ENCODE measurements at places on chromosomes 4 and X.

DNA sequence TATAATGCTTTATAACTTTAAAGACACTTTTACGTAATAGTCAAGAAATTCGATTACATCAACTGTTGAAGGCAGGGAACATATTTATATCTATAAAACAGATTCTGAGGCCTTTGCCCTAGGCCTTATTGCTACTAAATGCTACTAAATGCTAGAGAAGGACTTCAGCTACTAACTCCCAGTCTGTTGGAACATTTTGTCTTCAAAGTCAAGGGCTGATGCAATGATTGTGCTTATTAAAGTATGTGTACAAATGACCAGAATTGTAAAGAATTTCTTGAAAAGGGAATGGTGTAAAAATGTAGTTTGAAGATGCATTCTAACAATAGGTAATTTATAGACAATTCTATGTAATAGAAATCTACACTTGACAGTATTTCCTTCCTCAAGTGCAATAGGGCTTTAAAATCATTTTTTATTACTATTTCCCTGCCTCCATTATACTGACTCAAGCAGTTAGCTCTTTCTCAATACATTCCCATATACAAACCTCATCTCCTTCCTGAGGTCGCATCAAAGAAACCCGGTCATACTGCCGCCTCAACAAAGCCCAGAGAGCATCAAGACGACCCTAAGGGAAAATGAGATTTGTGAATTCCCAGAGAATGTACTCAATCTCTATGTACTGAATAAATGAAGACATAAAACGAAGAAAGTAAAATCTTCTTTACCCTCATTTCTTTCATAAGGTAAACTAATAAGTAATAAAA, 95.7 kb downstream of the ANTXR2 start:
- no peak for DNase-seq

DNA sequence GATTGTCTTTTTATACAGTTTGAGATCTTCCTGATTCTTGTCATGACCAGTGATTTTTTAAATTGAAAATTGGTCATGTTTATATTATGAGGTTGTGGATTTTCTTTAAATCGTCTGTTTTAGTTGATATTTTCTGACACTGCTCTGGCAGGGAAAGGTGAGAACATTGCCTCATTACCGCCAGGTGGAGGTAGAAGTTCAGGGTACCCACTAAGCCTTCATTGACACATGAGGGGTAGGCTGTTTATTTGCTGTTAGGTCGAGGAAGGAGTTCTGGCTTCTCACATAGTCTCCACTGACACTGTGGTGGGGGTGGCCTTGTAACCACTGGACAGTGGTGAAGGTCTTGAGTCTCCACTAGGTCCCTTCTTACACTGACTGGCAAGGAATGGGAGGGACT, 117.6 kb upstream of the GPR101 start:
- DNase-seq = no peak

- DNase-seq = no peak
Measured at GRCh38 chrX:42772874-42773273, 5.1 kb downstream of the PPP1R2C start.

GRCh38 chr4:108029016-108029720, 39.5 kb downstream of the HADH start:
- DNase-seq = no peak

- no peak for DNase-seq
Measured at GRCh38 chr4:180808862-180809261, 1434.3 kb upstream of the TENM3 start.

DNA sequence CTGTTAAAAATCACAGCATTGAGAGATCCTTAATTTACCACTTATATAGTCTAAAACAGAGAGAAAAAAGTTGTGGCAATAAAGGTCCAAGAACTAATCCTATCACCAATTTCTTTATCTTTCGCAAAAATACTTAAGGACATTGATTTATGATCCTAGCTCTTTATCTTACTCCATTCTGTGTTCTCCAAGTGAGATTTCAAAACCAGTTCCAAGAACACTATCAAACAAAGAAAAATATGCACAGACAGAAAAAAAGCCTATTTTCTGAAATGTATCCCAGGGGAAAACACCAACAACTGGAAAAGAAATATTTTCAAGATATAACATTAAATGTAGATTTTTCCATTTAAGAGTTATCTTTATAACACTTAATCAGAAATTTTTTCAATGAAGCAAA, 172.8 kb downstream of the APBB2 start:
- no peak for DNase-seq

DNA sequence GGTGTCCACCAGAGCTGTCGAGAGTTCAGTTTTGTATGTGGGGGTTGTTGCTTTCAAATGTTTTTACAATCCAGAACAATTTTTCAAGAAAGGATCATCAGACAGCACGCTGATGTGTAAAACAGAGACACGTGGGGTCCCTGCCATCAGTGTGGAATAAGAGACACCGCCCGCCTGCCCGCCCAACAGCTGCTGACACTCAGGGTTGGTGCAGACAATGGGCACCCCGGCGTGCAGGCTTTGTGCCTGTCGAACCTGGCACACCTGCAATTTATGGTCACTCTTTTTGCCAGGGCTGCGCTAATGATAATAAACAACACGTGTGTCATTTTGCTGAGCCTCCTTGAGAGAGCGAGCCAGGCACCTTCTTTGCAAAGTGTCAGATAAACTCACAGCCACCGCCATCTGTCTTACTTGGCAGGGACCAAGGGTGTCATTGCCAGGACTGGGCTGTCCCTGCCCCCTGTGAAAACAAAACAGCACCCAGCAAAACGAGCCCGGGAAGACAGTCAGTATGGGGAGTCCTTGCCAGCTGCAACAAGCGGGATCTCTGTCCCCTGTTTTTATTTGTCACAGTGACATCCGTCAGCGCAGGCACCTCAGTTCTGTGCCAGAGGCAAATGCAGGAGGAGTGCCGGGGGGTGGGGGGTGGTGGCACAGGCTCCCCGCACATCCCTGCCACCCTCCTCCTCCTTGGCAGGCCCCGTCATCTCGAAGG, 69.1 kb downstream of the PSAPL1 start:
- DNase-seq = no peak

- DNase-seq = no peak
Measured at GRCh38 chr4:105092768-105093167, 53.9 kb upstream of the TET2 start.

DNA sequence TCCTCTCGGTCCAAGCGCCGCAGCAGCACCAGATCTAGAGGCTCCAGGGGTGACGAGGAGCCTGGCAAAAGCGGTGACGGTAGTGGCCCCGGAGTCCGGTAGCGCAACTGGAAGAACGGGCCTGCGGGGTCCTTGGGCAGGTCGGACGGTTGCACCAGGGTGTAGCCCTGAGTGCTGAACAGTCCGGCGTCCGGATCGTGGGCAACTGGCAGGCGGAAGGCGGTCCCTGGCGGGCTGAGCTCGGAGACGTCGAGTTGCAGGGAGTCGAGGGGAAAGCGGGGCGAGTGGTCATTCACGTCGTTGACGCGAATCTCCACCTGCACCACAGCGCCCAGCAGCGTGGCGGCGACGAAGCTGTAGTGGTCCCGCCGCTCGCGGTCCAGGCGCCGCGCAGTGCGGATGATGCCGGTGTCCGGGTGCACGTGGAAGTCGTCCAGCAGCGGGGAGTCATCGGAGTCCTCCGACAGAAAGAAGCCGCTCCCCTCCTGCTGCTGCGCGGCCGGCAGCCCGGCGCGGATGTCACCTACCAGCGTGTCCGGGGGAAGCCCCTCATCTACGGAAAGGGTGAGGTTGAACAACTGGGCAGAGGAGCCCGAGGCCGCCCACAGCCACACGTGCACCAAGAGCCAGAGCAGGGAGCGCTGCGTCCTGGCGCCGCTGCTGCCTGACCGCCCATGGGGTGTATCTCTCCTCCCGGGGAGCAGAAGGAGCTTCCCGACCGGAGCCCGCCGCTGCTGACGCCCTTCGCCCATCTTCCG, 837 bp downstream of the DCHS2 start:
- DNase-seq = no peak
